ENCODE measurements at places on chromosomes 7 and 10.

DNA sequence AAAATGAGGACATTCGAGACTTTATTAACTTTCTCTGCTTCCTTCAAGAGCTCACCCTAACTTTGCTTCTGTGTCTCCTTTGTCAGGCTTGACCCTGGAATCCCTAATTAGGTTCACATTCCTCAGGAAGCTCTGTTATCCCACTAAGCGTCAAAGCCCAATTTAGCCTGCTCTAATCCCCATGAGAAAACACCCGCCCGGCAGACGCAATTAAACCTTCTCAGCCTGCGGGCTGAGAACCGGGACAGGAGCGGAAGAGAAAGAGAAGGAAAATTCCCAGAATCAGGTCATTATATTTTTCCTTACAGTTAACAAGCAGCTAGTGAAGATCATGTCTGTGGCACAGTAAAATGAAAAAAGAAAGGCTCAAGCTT, 93.0 kb downstream of the TNS3 start:
- DNase-seq = no peak

GRCh38 chr10:86251426-86251825, 115.2 kb downstream of the GRID1 start:
- no peak for DNase-seq

DNA sequence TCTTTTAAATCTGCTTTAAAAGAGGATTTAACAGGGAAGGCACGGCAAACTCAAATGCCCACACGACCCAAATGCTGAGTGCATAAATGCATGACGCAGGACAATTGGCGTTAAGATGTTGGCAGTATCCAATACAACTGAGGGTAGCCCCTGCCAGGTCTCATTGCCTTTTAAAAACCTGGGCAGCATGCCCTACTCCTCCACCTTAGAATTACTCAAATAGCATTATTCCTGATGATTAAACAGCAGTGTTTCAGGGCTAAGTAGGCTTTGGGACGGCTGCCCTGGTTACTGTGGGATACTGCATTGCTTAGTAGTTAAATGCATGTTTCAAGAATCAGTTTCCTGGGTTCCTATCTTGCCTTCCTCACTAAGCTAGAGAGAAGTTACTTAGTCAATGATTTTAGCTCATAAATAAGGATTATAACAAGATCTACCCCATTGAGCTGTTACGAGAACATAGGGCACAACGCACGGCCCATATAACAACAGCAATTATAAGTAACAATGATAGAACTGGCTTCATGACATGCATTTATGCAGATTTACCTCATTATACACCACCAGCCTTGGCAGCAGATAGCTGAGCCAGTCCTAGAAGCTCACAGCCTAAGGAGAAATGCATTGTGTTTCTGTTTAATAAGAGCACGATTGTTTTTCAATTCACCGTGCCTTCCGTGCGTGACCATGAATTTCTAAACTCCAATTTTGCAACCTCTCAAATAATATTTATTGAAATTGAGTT, 7.9 kb downstream of the TUBAL3 start:
- DNase-seq = no peak

DNA sequence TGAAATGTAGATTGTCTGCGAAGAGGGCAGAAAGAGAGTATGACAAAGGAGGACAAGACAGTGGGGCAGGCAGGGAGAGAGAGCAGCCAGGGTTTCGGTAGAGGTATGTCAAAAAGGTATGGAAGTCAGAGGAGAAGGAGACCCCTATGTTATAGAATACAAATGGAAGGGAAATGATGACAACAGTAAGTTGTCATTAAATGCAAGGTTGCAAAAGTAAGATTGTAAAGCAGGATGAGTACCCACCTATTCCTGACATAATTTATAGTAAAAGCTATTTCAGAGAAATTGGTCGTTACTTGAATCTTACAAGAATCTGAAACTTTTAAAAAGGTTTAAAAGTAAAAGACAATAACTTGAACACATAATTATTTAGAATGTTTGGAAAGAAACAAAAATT, 126.3 kb downstream of the CFTR start:
- DNase-seq = no peak

DNA sequence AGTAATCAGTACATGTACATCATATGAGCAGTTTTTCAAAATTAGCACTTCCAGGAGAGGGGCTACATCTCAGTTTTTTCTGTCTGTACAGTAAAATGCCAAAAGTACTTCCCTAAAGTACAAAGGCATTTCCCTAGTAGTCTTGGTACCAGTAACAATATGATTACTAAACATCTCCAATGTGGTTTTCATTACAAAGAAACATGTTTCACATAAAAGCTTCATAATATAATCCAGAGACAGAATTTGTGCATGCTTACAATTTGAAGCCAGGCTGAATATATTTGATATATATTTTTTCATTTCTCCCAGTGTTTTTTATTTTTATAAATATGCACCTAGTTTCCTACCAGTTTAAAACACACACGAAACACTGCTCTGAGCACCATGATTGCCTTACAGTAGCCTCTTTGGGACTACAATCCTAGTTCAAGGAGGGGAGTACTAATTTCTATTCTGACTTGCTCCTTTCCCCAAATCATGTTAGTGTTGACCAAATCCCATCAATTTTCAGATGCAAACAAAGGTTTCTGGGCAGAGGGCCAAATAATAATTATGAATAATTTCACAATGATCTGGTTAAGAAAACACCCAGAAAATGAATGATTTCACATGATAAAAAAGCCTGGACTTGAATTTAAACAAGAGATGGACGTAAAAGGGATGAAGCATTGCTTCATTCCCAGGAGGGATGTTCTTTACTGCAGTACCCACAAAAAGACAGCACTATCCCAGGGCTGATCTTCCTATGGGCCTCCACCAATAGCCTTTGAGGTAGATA, 201.3 kb downstream of the SLC25A13 start:
- no peak for DNase-seq

DNA sequence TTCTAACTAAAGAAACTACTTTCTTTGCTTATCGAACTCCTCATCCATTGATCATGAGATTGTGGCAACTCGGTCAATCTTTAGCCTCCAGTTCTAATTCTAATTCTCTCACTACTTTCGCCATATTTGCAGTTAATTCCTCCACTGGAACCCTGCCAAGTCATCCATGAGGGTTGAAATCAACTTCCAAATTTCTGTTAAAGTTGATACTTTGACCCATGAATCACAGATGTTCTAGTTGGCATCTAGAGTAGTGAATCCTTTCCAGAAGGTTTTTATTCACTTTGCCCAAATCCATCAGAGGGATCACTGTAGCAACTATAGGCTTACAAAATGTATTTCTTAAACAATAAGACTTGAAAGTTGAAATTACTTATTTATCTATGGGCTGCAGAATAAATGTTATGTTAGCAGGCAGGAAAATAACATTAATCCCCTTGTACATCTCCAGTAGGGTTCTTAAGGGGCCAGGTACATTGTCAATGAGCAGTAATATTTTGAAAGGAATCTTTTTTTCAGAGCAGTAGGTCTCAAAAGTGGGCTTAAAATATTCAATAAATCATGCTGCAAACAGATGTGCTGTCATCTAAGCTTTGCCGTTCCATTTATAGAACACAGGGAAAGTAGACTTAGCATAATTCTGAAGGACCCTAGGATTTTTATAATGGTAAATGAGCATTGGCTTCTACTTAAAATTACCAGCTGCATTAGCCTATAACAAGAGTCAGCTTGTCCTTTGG, 39.4 kb downstream of the CCDC71L start:
- no peak for DNase-seq

- no peak for DNase-seq
Observed at GRCh38 chr7:147008530-147008929, 891.9 kb downstream of the CNTNAP2 start.

DNA sequence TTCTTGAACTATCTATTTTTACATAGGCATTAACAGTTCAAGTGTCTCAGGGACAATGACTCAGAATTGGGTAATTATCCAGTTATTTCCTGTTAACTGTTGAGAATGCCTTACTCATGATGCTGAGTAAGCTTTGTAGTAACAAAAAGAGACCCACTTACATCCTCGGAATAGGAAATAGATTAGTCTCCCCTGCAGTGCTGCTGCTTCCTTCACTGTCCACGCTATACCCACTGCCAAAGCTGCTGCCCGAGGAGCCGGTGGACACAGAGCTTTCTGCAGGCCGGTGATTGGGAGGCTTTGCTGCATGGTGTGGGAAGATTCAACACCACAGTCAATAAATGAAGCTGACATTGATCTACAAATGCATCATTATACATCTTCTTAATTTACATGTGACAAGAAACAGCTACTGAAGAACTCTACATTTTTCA, 357.1 kb downstream of the PCLO start:
- DNase-seq = no peak

GRCh38 chr10:47378606-47379444, 5.3 kb downstream of the ZNF488 start:
- DNase-seq = no peak

- DNase-seq = no peak
Observed at GRCh38 chr10:124291001-124291701, 127.6 kb downstream of the OAT start.

DNA sequence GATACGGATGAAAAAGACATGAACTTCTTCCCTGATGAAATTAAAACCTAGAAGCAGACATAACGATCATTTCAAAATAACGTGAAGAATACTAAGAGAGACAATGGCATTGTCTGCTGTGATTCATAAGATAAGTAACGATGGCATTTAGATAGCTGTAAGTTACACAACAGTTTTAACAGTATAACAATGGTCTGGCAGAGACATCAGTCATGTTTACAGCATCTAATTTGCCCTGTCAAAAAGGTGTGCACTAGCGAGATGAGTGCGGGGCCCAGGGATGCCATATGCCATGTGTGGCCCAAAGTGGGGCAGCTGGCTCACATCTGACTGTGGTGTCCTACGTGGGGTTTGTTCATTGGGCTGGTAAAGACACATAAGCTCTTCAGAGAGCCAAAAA, 55.7 kb upstream of the RHEB start:
- no peak for DNase-seq

Measured in activated CD8-positive, alpha-beta T cell treated with anti-CD3 and anti-CD28 coated beads, Interleukin-2, amount 10 ng/mL, durations not matched to agents 7 days and 5 days (primary cell).